ENCODE measurements at places on chromosomes 7 and 10. TPM values are rescaled to one million over a fixed set of nuclear protein-coding genes. Genes with fewer than 3 reads are reported as not detected.

The NXPH1 gene
- 1.1 TPM for total RNA-seq

The ZNF425 gene
- 0.87 TPM for total RNA-seq

The ASB10 gene
- not detected for total RNA-seq

The ARPC1B gene
- 247 TPM for total RNA-seq

The ODAD2 gene
- total RNA-seq: 0.82 TPM

The GIMAP2 gene
- total RNA-seq: 3.1 TPM

The C10orf105 gene
- not detected for total RNA-seq

The DMBT1 gene
- 0.02 TPM for total RNA-seq

The ANXA8 gene
- total RNA-seq: not detected

The SAMD9L gene
- 4.7 TPM for total RNA-seq

The PDE1C gene
- total RNA-seq: 46.5 TPM

The NRCAM gene
- 158 TPM for total RNA-seq

The AKR1D1 gene
- not detected for total RNA-seq

The STEAP1 gene
- total RNA-seq: 3.8 TPM

The SRRM3 gene
- total RNA-seq: 2.9 TPM

The SPAG6 gene
- not detected for total RNA-seq

The ITPRID1 gene
- total RNA-seq: not detected

The SNCG gene
- 18.9 TPM for total RNA-seq

The PRF1 gene
- not detected for total RNA-seq

The XRCC2 gene
- total RNA-seq: 9.4 TPM

The EPDR1 gene
- total RNA-seq: 103 TPM

The HOGA1 gene
- total RNA-seq: 1.4 TPM

The ARHGEF5 gene
- 1.0 TPM for total RNA-seq

The SPDYE8 gene
- 0.52 TPM for total RNA-seq

The HABP2 gene
- total RNA-seq: not detected

The GPR22 gene
- 4.0 TPM for total RNA-seq

The ABI1 gene
- 28.5 TPM for total RNA-seq

The CREM gene
- total RNA-seq: 240 TPM

The SPDYE2B gene
- total RNA-seq: not detected
